ENCODE measurements at places on chromosomes 1 and 21. TPM values are rescaled to one million over a fixed set of nuclear protein-coding genes. Genes with fewer than 3 reads are reported as not detected.

GRCh38 chr1:184910691-184911091, 63.6 kb downstream of the NIBAN1 start:
- no peak for DNase-seq

DNA sequence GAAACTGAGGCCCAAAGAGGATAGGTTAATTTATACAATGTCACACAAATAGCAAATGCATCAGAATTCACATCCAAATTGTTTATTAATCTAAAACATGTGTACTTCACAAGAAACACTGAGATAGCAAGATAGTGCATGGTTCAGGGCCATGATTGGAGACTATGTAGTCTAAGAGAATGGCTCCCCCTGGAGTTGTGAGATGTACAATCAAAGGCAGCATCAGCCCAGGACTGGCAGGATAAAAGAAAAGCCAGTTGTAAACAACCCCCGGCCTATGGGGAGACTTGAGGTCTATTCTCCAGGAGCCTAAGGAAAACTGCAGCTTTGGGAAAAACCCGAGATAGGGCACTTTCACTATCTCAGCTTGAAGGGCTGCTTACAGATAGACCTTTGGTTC, 511.0 kb downstream of the OMA1 start:
- no peak for DNase-seq

- DNase-seq = no peak
Measured at GRCh38 chr1:8816264-8816663, 1.2 kb downstream of the RERE start.

- no peak for DNase-seq
Measured at GRCh38 chr21:29466532-29466931, 167.8 kb downstream of the BACH1 start.

DNA sequence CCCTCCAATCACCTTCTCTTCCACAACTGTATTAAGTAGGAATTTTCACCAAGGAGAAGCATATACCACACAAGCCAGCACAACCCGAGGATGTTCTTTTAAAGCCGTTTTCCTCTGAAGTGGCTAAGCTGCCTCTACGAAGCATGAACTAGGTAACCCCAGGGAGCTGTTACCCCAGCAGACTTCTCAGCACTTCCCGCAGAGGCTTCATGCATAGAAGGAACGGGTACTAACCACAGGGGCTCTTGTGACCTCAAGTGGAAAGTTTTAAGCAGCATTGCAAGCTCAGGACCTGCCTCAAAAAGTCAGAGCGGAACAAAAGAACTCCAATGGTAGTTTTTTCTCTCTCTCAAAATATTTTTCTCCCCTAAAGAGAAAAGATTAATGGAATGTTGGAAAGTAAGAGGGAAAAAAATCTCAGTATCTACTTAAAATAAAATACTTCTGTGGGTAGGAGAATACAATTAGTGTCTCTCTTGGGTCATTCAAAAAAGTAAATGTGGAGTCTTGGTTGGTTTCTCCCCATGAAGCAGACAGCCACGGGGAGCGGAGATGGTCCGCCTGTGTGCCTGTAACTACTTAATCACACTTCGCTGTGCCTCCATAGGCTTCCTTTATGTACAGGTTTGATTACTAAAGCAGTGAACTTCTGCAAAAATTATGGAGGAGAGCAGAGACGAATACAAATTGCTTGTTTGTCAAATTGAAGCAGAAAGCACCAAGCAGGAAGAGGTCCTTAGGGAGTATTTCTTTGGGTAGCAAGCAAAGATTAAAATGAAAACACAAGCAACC, 40.9 kb downstream of the STX6 start:
- DNase-seq = no peak

- no peak for DNase-seq
Measured at GRCh38 chr1:97901017-97901658, 19.7 kb downstream of the DPYD start.

GRCh38 chr1:150596095-150596892, 16.9 kb upstream of the MCL1 start:
- DNase-seq = no peak

- no peak for DNase-seq
Measured at GRCh38 chr21:15197696-15198095, 132.9 kb upstream of the NRIP1 start.

DNA sequence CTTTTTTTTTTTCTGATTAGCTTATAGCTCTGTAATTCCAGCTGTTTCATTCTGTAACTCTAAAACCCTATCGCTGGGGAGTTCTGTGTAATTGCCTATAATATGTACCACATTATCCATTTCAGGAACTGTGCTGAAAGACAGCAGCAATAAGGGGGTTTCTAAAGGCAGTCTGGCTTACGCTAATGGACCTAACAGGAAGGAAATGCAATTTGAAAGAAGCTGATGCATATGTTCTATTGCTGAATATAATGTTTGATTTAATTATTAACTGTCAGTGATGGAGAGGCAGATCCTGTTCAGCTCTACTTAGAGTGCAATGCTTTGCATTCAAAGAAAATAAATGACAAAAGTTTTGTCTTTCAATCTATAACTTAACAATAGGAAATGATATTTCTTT, 209.4 kb upstream of the SNX7 start:
- DNase-seq = no peak

- DNase-seq = no peak
Measured at GRCh38 chr1:234707641-234708040, 97.7 kb upstream of the IRF2BP2 start.

Gene CDC42BPA
- 32.0 TPM for total RNA-seq

GRCh38 chr1:40782371-40782956, 1.1 kb upstream of the KCNQ4 start:
- peak; percentile 54 for DNase-seq

DNA sequence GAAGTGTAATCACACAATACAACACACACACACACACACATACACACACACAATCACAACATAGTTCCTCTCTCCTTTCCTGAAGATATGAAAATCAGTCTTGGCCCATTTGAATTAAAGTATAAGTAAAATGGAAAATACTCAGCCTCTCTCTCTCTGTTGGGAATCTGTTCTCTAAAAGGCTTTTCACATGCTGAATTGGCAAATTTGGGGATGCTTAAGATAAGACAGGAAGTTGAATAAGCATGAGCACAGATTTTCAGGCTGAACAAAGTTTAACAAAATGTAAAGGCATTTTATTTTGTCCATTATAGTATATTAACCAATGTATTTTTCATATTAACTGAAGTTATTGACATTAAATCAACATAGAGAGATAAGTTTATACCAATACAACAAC, 23.7 kb upstream of the FMO2 start:
- DNase-seq = no peak

- DNase-seq = peak; percentile 58
Measured at GRCh38 chr1:181179987-181180365, 91.5 kb downstream of the IER5 start.

- DNase-seq = no peak
Measured at GRCh38 chr1:156128308-156128653, 13.8 kb downstream of the LMNA start.

Gene FAM72B
- total RNA-seq = not detected

GRCh38 chr1:170284512-170284911, 138.8 kb downstream of the NTMT2 start:
- no peak for DNase-seq

Gene GPR89A
- total RNA-seq = 8.0 TPM

DNA sequence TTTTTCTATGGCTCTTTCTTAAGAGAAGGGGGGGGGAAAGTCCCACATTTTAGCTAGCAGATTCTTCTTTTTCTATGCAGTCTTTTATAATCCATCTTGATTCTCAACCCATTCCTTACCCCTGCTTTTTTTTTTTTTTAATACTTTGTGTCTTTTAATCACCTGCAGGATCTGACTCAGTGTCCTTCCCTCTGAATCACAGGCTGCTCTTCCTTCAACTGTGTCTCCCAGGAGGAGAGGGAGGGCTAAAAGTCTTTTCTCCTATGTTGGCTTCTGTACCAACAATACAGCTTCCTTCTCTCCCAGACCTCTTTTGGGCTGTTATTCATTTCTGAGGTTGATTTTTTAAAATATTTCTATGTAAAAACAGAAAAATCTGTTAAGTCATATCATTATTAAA, 686.2 kb downstream of the ADGRL2 start:
- no peak for DNase-seq

DNA sequence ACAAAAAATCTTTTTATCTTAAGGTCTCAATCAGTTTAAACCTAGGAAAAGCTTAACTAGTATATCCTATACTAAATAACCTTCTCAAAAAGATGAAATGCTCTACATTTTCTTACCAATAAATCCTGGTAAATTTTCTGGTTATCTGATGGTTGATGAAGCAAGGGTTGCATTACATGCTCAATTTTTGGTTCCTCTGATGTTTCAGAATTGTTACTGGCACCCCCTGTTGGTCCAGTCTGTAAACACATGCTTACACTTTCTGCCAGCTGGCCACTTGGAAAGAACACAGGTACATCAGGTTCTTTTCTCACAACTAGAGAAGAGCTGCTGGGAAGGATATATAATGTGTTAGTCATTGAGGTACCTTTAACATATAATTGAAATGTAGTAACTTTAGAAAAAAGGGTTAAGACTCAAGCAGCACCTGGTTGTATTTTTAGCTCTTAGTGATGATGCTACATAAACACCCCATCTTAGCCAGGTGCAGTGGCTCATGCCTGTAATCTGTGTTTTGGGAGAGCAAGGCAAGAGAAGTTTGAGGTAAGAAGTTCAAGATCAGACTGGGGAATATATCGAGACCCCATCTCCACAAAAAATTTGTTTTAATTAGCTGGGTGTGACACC, 30.9 kb upstream of the TAL1 start:
- peak; percentile 47 for DNase-seq

DNA sequence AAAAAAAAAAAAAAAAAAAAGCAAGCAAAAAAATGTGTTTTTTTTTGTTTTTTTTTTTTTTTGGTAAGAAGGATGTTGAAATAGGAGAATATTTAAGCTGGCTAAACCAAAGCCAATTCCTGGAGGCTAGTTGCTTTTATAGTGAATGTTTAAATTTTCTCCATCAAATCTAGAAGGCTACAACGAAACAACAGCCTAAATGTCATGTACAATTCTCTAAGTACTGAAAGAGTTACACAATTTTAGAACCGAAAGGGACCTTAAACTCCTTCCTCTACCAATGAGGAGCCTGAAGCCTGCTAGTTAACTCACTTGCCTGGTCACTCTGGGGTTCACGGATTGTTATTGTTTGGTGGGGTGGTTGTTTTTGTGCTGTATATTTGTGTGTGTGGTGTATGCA, 3.5 kb downstream of the WLS start:
- DNase-seq = no peak

DNA sequence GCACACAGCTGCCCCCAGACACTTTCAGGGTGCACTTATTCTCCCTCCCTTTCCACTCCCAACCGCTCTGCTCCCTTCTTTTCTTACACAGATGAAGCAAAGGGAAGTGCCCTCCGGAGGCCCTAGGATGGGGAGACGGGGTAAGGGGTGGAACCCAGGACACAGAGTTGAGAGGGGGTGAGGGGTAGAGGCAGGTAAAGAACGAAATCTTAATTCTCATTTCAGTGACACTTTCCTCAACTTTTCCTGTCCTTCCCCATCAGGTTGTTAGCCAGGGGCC, 12.8 kb downstream of the PLEKHO1 start:
- DNase-seq = no peak

DNA sequence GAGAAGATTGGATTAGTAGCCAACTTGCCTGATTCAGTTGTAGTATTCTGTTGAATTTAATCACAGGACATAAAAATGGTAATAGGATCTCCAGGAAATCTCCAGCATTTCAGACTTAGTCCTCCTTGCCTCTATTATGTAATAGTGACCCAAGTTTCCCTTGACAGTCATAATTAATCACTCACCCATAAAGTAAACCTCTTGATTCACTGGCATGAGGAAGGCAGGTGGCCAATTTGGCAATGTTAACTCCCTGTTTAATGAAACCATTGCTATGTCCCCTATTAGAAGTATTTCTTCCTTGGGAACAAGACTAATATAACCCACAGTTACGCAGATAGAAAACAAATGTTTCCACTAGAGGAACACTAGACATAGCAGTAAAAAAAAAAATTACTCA, 604.8 kb upstream of the CXADR start:
- DNase-seq = no peak

DNA sequence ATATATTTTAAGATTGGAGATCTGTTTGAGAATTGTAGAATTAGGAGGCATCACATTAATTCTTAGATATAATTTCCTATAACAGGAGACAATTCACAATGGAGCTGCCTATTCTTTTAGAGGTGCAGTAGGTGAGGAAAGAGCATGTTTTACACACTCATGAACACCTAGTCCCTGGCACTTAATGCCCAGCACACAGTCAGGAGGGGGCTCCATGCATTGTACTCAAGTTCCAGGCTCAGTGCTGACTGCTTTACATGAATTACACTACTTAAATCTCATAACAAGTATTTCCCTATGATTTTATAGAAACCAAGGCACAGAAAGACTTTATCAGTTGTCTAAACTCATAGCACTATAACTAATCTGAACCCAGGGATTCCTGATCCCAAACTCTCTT, 360 bp upstream of the GBP3 start:
- no peak for DNase-seq

DNA sequence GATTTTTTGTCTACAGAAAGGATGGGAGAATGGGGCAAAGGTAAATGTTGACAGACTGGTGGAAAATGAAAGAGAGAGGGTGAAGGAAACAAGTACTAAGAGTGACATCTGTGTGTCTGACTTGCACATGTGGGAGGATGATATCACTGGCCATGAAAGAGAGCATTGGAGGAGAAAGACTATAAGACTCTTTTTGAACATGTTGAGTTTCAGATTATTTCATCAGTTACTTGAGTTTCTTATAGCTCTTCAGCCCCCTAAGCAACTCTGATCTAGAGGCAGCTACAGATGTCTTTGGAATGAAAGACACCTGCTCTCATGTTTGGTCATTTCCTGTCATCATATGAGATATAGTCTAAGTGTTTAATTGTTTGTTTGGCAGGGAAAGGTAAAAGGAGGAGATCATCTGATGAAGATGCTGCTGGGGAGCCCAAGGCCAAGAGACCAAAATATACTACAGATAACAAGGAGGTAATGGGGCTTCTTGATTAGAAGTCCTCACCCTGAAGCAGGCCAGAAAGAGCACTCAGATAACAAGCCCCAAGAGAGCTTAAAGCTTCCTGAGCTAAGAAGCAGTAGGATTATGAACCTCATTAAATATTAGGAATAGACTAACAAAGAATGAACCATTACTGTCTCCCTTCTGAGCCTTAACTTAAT, 4.5 kb downstream of the POLR3C start:
- no peak for DNase-seq
